ENCODE measurements at places on chromosomes 7 and 10. TPM values are rescaled to one million over a fixed set of nuclear protein-coding genes. Genes with fewer than 3 reads are reported as not detected.

The OPALIN gene
- total RNA-seq, result not detected

The FRMPD2 gene
- 3.4 TPM for total RNA-seq

The LEP gene
- total RNA-seq, result 0.89 TPM

DNA sequence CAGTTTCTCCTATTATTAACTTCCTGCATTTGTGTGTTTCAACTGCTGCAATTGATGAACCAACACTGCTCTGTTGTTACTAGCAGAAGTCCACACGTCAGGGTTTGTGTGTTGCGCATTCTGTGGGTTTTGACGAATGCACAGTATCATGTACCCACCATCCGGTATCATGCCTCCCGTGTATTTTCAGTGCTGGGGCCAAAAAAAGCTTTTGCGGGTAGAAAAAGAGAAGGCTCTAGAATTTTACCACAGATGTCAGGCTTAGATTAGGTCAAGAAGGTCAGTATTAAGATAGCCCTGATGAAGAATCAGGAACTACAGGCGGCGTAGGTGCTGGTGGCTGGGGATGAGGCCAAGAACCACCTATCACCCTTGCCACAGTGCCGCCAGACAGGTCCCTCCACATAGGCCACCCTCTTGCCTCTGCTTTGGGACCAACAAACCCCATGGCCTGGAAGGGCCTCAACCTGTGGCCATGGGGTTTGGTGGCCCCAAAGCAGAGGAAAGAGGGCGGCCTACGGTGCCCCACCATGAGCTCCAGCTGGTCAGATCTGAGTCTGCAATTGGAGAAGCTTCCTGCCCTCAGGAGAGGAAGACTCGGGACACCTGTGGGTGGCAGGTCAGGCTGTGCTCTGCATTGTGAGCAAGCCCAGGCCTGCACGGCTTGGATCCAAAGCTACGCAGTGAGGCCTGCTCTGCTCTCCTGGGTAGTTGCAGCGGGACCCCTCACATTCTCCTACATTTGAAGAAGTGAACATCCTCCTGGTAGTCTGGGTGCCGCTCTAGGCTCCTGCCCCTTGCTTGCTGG, 71.9 kb downstream of the MKI67 start:
- no peak for DNase-seq

The TMEM184A gene
- total RNA-seq, result 142 TPM

DNA sequence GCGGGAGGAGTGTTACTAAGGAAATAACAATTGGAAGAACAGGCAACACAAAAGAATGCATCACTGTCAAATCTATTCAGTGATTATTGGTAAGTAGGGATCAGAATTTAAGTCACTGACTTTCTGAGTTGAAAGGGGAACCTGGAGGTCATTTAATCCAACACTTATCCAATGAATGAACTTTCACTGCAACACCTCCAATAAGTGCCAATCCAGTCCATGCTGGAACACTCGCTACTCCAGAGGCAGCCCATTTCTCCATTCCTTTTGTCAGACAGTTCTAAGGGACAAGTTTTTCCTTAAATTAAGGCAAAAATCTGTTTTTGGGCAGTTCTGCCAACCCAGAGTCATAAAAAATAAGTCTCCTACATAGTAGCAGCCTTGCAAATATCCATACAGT, 29.5 kb downstream of the FRA10AC1 start:
- no peak for DNase-seq

The CHST15 gene
- total RNA-seq, result 15.7 TPM

GRCh38 chr7:151925446-151926335, 30.6 kb upstream of the GALNTL5 start:
- no peak for DNase-seq

GRCh38 chr10:131774681-131775085, 126.1 kb upstream of the PPP2R2D start:
- no peak for DNase-seq

GRCh38 chr7:106039486-106040060, 72.5 kb downstream of the SYPL1 start:
- DNase-seq, result peak; percentile 61

GRCh38 chr10:7014721-7015120, 396.1 kb downstream of the SFMBT2 start:
- DNase-seq, result no peak

GRCh38 chr7:146116521-146117222, at the start of gene CNTNAP2:
Gene CNTNAP2 (plus strand): TSS chr7:146116801. CDS start chr7:146116877, 76 bp downstream.
- DNase-seq, result no peak
